ENCODE measurements at places on chromosomes 16 and 17. TPM values are rescaled to one million over a fixed set of nuclear protein-coding genes. Genes with fewer than 3 reads are reported as not detected.

DNA sequence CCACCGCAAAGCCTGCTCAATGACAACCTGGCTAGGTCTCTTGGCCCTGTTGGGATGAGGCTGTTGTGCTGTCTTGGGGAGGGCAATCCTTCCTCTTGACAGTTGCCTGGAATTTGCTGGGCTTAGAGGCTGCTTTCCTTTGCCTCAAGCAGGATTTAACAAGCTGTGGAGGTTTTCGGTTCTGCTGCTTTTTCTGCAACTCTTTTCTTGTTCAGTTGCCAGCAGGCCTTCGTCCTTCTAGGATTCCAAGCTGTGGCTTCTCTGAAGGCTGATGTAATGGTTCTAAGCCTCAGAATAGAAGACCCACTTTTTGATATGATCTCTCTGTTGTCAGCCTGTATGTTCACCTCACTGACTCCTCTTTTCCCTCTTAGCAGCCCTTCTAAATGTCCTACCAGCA lies 149.5 kb upstream of the HS3ST4 start:
- H3K4me1 ChIP-seq: no peaks in the 10 kb centered on the region
- H3K27me3 ChIP-seq: no peaks in the 10 kb centered on the region
- H3K27ac ChIP-seq: no peak overlapping the region
- H3K4me3 ChIP-seq: no peak overlapping the region
- no peaks in the 10 kb centered on the region for H3K36me3 ChIP-seq

Gene VASN
- 7.1 TPM for total RNA-seq

DNA sequence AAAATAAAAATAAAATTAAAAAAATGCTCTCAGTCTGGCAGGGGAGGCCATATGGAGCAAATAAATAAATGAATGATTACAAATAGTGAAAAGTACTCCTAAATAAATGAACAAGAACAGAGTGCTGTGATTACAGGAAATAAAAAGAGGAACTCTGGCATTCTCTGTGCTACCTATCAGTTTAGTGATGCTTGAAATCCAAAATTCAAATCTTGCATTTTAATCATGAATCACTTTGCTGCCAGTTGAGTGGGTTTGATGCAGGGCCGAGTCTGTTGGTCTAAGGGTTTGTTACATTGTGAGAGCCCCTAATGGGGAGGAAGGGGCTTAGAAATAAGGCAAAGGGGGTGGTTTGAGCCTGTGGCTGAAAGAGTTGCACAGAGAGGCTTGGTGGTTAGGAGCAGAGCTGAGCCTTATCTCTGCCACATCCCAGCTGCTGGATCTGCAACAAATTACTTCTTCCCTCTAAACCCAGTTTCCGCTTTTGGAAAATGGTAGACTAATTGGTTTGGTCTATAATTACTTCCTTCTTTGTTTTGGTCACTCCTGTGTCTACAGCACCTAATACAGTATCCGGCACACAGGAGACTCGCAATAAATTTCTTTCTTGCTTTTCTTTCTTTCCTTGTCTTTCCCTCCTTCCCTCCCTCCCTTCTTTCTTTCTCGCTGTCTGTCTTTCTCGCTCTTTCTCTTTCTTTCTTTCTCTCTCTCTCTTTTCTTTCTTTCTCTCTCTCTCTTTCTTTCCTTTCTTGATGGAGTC lies 6.3 kb upstream of the ABCC1 start:
- H3K27ac ChIP-seq: no peak overlapping the region
- H3K4me1 ChIP-seq: no peaks in the 10 kb centered on the region
- no peaks in the 10 kb centered on the region for H3K36me3 ChIP-seq
- no peak overlapping the region for H3K4me3 ChIP-seq
- no peaks in the 10 kb centered on the region for H3K27me3 ChIP-seq

Gene TLCD3B
- total RNA-seq: not detected

DNA sequence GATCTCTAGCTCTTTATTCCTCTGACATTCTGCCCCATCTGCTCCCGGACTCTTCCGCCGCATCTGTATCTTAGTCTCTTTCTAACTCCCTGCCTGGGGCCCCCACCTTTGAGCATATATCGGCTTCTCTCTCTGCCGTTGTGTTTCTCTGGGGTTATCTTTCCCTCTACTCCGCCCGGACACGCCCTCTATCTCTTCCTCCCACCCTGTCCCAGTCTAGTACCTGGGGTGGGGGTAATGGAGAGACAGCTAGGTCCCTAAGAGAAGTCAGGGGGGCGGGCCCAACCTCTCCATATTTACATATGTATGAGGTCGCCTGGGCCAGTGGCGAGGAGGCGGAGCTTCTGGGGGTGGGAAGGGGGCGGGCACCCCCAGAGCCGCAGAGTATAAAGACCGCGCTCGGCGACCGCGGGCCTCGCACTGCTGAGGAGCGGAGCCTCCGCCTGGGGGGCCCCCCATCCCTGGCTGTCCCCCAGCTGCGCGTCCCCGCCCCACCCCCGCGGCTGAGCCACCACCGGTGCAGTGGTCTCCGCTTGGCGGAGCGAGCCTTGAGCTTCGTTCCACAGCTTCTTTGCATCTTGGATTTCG lies at the start of gene ATP1B2:
ATP1B2 (plus strand) TSS at position 418 of the 588 bp plus-strand sequence. CDS start 593 bp downstream, outside the sequence.
- peak within 1 kb of the TSS; percentile 72 for H3K27ac ChIP-seq
- peaks cover 39% of the 10 kb centered on the region for H3K27me3 ChIP-seq
- H3K36me3 ChIP-seq: no peaks in the 10 kb centered on the region
- H3K4me3 ChIP-seq: peak within 1 kb of the TSS; percentile 59

DNA sequence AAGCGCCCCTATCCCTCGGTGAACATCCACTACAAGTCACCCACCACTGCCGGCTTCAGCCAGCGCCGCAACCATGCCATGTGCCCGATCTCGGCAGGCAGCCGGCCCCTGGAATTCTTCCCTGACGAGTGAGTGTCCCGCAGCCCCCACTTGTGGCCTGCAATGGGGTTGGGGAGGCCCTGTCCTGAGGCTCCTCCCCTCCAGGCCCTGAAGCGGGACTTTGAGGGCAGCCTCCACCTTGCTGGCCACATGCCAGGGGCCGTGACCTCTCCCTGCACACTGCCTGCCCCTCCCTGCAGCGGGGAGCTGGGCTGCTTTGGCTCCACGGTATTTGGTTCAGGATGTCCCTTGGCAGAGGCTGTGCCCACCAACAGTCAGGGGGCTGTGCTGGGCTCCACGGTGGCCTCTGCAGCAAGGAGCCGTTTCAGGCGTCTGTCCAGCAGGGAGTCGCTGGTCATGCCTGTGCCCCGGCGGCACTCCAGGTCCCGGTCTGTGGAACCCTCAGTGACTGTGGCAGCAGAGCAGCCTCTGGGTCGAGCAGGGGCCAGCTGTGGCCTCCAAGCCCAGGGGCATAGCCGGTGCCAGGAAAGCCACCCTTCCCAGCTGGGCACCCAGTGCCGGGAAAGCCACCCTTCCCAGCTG lies 8.3 kb downstream of the NME3 start:
- H3K27ac ChIP-seq: no peak overlapping the region
- peaks cover 44% of the 10 kb centered on the region for H3K36me3 ChIP-seq
- H3K27me3 ChIP-seq: no peaks in the 10 kb centered on the region
- no peak overlapping the region for H3K4me3 ChIP-seq
- H3K4me1 ChIP-seq: peaks cover 10% of the 10 kb centered on the region

Gene CIBAR2
- total RNA-seq: not detected

DNA sequence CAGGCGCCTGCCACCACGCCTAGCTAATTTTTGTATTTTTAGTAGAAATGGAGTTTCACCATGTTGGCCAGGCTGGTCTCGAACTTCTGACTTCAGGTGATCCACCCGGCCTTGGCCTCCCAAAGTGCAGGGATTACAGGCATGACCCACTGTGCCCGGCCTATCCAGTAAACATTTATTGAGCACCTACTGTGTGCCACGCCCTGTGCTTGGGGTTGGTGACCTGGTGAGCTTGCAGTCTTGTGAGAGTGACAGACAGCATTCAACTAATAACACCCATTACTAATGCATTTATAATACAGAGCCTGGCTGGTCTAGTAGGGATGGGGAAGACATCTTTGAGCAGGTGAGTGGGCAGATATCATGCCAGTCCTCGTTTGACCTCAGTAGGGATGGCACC lies 113.1 kb downstream of the SOCS1 start:
- peaks cover 32% of the 10 kb centered on the region for H3K4me1 ChIP-seq
- no peaks in the 10 kb centered on the region for H3K27me3 ChIP-seq
- no peak overlapping the region for H3K4me3 ChIP-seq
- DNase-seq: no peak
- no peak overlapping the region for H3K27ac ChIP-seq

DNA sequence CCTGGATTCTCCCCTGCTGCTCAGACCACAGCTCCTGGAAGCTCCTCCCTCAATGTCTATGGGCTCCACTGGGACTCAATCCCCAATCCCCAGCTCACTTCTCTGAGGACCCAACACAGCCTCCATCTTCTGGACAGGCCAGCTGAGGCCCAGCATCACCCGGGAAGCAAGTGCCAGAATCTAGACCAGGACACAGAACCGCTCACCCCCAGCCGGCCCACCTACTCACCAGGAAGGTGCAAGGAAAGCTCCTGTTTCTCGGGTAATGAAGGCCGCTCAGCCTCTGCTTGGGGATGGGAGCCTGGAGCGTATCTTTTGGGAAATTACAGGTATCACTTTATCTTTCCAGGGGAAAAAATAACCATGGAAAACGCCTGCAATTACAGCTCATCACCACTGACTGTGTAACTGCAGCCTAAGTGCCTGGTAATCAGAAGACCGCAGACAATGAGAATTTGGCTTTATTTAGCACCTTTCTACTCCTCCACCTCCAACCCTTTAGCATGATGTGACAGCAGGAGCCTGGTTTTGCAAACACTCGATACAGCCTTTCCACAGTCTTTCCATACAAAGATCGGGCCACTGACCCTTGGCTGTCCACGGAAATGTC lies 49.6 kb upstream of the RPL38 start:
- DNase-seq: peak; percentile 89
- no peaks in the 10 kb centered on the region for H3K4me1 ChIP-seq
- H3K4me3 ChIP-seq: no peak overlapping the region
- H3K36me3 ChIP-seq: no peaks in the 10 kb centered on the region
- H3K27me3 ChIP-seq: no peaks in the 10 kb centered on the region

DNA sequence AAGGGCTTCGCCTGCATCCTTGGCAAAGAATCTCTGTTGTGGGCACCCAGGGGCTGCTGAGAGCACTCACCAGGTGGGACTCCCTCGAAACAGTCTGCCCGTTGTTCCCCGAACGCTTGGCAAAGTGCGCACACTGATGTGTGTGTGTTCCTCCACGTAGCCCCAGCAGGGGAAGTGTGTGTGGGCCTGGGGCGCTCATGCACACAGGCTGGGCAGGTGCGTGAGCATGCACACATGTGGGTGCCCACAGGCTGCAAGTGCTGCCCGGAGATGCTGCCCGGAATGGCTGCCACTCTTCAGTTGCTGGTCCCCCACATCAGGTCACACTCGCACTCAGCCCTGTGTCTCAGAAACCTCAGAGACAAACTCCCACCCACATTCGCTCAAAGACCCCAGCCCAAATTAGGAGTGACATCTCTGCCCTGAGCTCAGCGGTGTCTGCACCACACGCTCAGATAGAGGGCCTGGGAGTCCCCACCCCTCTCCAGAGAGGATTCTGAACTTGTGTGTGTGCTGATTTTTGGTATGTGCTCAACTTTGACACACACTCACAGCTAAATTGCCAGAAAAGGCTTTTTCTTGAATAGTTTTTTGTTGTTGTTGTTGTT lies 119.4 kb downstream of the MGAT5B start:
- H3K4me3 ChIP-seq: no peak overlapping the region
- no peaks in the 10 kb centered on the region for H3K4me1 ChIP-seq
- H3K27ac ChIP-seq: no peak overlapping the region
- no peak for DNase-seq
